ENCODE measurements at places on chromosomes 7 and 10. TPM values are rescaled to one million over a fixed set of nuclear protein-coding genes. Genes with fewer than 3 reads are reported as not detected.

The KCNH2 gene
- total RNA-seq: not detected

- H3K27ac ChIP-seq: no peak overlapping the region
- H3K36me3 ChIP-seq: no peaks in the 10 kb centered on the region
- no peaks in the 10 kb centered on the region for H3K27me3 ChIP-seq
- no peak for DNase-seq
Observed at GRCh38 chr7:100132697-100133151, 6.0 kb downstream of the MBLAC1 start.

- H3K4me3 ChIP-seq: no peak overlapping the region
- H3K27me3 ChIP-seq: peaks cover 14% of the 10 kb centered on the region
- no peaks in the 10 kb centered on the region for H3K36me3 ChIP-seq
- H3K4me1 ChIP-seq: peaks cover 9% of the 10 kb centered on the region
Observed at GRCh38 chr10:46558122-46558391, 1.6 kb upstream of the GPRIN2 start.

The ITGB8 gene
- total RNA-seq: 7.9 TPM

Measured in ascending aorta (tissue), 2 donors.